ENCODE measurements at places on chromosomes 1 and 21.

DNA sequence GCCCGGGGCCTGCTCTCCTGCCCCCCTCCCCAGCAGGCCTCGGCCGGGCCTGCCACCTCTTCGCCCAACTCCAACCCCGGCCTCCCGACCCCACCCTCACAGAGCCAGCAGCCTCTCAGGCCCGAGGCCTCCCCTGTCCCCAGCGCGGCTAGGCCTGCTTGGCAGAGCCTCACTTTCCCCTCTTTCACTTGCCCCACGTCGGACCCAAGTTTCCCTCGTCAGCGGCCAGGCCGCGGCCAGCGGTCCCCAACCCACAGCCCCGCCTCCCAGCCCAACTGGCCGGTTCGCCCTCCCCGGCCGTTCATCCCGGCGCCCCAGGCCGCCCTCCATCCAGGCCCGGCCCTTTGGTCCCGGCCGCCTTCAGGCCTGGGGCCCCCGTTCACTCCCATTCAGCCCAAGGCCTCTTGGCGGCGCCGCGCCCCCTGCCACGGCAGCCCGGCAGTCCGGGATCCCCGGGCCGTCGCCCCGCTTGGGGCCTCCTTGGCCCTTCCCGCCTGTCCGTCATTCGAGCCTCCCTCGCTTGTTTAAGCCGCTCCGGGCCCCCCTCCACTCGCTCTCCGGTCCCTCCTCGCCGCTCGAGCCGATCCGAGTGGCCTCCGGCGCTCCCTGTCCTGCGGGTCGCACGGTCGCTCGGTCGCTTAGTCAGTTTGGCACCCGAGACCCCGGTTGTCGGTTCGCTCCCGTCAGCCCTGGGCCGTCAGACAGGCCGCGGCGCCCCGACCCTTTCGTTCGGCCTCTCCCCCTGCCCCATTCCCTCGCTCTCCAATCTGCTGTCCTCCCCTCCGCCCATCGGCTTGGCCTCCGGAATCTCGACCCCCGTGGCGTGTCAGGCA, 1.4 kb downstream of the LRRC41 start:
- DNase-seq: peak; percentile 48

GRCh38 chr1:3822421-3822820, 26.1 kb upstream of the LRRC47 start:
- DNase-seq: no peak

DNA sequence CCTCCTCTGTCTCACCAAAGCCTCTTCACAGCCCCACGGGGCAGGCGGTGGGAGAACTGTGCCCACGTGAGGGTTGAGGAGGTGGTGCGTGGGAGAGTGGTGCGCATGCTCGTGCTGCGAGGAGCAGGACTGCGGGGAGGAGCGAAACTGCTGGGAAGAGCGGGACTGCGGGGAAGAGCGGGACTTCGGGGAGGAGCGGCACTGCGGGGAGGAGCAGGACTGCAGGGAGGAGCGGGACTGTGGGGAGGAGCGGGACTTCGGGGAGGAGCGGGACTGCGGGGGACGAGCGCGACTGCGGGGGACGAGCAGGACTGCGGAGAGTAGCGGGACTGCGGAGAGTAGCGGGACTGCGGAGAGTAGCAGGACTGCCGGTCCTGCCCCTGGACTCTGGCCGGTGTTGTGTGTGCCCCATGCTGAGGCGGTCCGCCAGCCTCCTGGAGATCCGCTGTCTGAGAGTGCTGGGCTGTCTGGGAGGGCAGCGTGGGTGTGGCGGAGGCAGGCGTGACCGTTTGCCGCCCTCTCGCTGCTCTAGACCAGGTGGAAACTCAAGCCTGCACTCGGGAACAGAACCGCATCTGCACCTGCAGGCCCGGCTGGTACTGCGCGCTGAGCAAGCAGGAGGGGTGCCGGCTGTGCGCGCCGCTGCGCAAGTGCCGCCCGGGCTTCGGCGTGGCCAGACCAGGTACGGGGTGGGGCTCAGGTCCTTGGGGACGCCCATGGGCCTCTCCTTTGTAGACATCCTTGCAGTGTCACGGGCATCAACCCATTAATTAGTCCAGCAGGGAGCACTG, 24.6 kb downstream of the TNFRSF1B start:
- DNase-seq: no peak

GRCh38 chr1:59057211-59057694, 239.6 kb upstream of the FGGY start:
- DNase-seq: peak; percentile 94

DNA sequence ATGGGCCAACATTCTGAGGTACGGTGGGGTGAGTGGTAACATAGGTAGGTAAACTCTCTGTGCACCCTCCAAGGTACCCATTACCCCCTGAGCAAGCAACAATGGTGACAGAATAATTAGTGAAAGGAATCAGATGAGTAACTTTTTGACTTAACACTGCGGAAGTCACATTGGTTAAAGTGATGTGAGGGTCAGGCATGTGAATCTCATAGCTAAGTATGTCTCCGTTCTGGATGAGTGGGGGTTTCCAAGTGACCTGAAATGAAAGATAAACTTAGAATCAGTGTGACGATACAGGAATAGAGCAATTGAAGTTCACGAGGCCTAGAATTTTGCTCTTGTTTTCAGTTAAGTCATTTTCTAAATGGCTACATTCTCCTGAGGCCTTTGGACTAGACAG, 311.7 kb downstream of the KCTD3 start:
- no peak for DNase-seq

GRCh38 chr1:147389532-147390184, 147.2 kb downstream of the CHD1L start:
- DNase-seq: peak; percentile 56

- no peak for DNase-seq
These were observed 10.7 kb downstream of the CASQ2 start for GRCh38 chr1:115757856-115758255.

DNA sequence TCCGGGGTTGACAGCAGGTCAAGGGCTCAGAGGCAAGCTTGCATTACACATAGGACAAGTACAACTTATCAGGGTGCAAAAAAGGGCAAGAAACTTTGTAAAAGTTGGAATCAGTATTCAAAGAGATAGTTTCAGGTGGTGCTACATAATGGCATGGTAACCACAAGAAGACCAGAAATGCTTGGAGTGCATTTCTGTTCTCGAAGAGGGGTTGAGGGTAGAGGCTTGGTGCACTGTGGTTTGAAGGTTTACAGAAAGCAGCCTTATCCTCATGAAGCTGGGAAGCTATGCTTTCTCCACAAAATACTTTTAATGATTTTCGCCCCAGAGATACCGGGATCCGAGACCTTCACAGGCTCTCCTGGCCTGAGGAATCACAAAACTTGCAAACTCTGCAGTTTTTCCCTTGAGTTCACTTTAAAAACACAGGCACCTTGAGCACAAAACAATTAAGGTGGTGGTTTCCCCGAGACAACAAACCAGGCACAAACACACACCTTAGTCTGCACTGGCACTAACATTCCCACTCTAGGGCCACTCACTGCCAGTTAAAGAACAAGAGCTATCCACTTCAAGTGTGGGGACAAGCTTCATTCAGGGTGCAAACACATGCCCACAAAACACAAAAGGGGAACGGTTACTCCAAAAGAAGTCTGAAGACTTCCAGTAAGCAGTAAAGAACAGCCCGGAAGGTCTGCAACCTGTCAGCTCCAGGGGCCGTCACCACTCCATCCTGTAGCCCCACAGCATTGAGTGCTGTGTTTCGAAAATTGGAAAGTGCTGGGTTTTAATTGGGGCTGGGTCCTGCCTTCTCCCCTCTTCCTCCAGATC, 29.8 kb upstream of the NFIA start:
- no peak for DNase-seq

GRCh38 chr1:178088651-178089050, 5.3 kb upstream of the RASAL2 start:
- DNase-seq: no peak

GRCh38 chr21:16082038-16082816, 352.4 kb downstream of the USP25 start:
- DNase-seq: peak; percentile 50

DNA sequence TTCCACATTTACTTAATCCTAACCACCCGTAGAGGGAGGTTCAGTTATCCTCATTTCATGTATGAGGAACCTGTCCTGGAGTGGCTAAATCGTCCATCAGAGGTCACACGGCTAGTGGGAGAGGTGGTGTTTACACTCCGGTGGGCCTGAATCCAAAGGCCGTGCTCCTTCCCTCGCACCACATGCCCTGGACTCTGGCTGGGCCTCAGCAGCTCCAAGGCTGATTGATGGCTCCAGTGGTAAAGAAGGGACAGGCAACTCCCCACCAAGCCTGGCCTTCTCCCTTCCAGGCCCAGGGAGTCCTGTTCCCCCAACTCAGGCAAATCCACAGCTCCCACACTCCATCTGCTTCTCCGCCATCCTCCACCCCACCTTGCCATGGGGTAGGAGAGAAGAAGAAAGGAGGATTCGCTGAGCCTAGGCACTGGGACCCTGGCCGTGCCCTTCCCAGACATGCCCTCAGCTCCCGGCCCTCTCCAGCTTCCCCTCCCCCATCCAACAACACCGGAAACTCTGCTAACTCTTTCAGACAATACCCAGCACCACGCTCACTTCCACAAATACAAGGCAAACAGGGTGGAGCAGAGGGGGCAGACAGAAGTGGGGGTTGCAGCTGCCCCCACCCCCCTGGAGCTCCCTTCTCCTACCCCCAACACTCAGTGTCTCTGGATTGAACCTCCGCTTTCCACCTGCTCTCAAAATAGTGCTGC, 10.9 kb downstream of the ARHGEF2 start:
- DNase-seq: no peak

- no peak for DNase-seq
These were observed 319.2 kb upstream of the ADGRL4 start for GRCh38 chr1:79325705-79326104.

- DNase-seq: peak; percentile 91
These were observed 753 bp downstream of the KIF1B start for GRCh38 chr1:10210841-10211804.

DNA sequence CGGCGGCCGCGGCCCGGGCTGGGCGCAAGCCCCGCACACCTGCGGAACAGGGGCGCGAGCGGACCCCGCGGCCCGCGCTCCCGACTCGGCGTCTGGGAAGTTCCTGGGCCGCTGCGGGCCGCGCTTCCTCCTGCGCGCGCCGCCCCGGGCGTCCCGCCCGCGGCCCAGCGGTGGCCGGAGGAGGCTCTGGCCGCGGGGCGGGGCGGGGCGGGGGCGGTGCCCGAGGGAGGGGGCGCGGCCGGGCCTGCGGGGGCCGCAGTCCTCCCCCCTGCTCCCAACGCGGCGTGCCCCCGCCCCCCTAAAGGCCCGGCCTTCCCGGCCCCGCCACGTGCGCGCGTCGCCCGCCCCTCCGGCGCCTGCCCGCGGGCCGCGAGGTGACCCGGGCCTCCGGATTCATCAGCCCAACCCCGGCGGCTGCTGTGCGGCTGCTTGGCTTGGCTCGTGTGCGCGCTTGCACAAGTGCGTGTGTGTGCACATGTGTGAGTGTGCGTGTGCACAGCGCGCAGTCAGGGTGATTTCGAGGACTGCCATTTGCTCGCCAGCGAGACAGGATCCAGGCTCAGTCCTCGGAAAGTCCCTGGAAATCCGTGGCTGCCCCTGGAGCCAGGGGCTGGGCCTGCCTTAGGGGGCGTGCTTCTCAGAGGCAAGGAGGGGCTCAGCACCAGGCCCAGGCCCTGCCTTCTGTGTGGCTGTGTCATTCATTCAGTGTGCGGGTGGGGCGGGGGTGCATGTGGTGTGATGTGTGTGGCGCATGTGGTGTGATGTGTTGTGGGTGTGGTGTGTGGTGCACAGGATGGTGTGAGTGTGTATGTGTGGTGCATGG, at the start of gene C2CD2:
C2CD2 (minus strand) TSS at position 188 of the 823 bp plus-strand sequence. CDS start 370 bp downstream, outside the sequence.
- DNase-seq: peak; percentile 73

GRCh38 chr1:63429281-63429680, 61.9 kb downstream of the ALG6 start:
- DNase-seq: no peak

- peak; percentile 5 for DNase-seq
These were observed 1.1 kb downstream of the COL9A2 start for GRCh38 chr1:40315795-40316594.

GRCh38 chr1:169327875-169328274, 39.7 kb downstream of the NME7 start:
- DNase-seq: no peak

DNA sequence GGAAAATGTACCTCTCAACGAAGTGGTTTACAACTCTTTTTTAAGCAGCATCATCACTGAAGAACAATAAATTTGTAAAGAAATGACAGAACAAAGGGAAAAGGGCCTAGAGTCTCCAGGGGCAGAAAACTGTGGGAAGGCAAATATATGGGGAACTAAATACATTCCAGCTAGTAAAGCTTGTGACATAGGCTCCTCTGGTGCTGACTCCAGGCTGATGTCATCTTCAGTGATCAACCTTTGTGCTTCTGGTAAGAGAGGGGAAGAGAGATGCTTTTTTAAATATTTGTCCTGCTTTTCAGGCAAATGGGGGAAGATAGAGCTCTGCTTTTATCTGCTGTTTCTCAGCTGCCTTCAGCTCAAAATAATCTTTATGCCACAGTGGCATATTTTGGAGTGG, 323.2 kb downstream of the LRRIQ3 start:
- no peak for DNase-seq

- no peak for DNase-seq
These were observed 283.1 kb downstream of the TM2D1 start for GRCh38 chr1:61441723-61442262.

GRCh38 chr1:227794817-227795192, 20.7 kb upstream of the PRSS38 start:
- no peak for DNase-seq

GRCh38 chr1:85179522-85179921, 21.3 kb downstream of the SYDE2 start:
- no peak for DNase-seq

DNA sequence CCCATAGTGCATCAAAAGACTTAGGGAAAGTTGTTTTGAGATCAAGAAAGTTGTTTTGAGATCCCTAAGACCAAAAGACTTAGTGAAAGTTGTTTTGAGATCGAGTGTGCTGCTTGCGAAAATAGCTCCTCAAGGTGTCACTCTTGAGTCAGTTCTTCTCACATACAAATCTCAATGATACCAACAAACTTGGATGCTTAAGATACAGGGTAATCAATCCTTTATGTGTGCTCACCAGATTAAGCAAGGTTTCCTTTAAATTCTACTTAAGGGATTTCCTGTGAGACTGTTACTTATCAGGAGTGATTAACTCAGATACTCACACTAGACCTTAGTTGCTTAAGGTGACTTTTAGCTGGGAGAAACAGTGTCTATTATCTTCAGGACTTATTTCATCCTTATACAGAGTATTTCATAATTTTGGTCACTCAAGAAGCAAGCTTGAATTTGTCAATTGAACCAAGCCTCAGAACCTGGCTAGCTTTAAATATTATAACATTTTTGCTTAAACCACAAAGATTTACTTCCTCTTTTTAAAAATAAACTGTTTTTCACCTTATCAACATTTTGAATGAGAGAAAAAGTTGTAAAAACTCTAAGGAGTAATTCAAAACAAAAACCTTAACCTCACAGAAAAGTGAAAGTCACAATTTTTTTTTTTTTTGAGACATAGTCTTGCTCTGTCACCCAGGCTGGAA, 8.0 kb upstream of the RLF start:
- DNase-seq: peak; percentile 68

- peak; percentile 79 for DNase-seq
These were observed 2.6 kb upstream of the TOR3A start for GRCh38 chr1:179079113-179079761.

- no peak for DNase-seq
These were observed 32.6 kb downstream of the ZBED6 start for GRCh38 chr1:203828002-203828401.

GRCh38 chr1:203577766-203578491, 48.7 kb upstream of the ATP2B4 start:
- DNase-seq: no peak
